Activated CD4-positive, alpha-beta T cell treated with anti-CD3 and anti-CD28 coated beads, Interleukin-2, amount 50 U/mL, for 1 hour (primary cell): ENCODE measurements at places on chromosomes 6 and 20.

- DNase-seq: no peak
Measured at GRCh38 chr6:152229330-152229729, 407.8 kb downstream of the SYNE1 start.

GRCh38 chr20:61989741-61990140, 75.9 kb downstream of the TAF4 start:
- no peak for DNase-seq

GRCh38 chr6:90753820-90754643, 167.2 kb upstream of the MAP3K7 start:
- DNase-seq: no peak

- DNase-seq: peak; percentile 23
Measured at GRCh38 chr20:35768731-35769664, 2.8 kb upstream of the PHF20 start.

DNA sequence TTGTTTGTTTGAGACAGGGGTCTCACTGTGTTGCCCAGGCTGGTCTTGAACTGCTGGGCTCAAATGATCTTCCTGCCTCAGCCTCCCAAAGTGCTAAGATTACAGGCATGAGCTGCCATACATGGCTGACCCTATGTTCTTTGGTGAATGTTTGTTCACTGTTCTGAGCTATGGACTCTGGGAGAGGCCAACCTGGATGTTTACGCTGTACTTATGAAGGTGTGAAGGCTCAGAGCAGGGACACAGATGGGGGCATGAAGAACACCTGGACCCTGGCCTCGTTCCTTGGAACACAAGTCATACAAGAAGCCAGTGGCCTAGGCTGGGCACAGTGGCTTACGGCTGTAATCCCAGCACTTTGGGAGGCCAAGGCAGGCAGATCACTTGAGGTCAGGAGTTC, 21.1 kb upstream of the CD24 start:
- no peak for DNase-seq

DNA sequence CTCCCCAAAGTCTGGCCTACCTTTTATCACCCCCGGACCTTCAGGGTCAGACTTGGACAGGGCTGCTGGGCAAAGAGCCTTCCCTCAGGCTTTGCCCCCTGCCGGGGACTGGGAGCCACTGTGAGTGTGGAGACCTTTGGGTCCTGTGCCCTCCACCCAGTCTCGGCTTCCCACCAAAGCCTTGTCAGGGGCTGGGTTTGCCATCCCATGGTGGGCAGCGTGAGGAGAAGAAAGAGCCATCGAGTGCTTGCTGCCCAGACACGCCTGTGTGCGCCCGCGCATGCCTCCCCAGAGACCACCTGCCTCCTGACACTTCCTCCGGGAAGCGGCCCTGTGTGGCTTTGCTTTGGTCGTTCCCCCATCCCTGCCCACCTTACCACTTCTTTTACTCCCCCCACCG, 10.3 kb downstream of the VEGFA start:
- no peak for DNase-seq

GRCh38 chr6:159101656-159102055, 56.9 kb upstream of the TAGAP start:
- DNase-seq: no peak

DNA sequence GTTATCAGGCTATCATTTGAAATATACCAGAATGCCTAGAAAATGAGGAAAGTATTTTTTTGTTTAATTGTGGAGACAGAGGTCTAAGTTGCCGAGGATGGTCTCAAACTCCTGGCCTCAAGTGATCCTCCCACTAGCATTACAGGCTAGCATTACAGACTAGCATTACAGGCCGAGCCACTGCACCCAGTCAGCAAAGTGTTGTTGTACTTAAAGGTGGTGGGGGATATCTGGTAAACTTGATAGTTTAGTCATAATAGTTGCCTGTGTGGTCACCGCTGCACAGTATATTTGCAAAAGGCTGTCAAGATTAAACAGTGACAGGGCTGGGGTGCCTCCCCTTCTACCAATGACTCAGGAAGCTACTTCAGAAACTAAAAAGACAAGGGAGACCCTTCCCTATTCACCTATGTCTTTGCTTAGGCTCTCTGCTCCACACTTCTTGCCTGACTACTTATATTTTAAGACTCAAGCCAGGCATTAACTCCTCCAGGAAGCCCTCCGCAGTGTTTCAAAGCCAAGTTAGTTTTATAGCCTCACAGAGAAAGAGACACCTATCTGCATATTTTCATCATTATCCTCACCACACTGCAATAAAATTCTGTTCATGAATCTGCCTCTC, 3.1 kb upstream of the AKIRIN2 start:
- DNase-seq: no peak

DNA sequence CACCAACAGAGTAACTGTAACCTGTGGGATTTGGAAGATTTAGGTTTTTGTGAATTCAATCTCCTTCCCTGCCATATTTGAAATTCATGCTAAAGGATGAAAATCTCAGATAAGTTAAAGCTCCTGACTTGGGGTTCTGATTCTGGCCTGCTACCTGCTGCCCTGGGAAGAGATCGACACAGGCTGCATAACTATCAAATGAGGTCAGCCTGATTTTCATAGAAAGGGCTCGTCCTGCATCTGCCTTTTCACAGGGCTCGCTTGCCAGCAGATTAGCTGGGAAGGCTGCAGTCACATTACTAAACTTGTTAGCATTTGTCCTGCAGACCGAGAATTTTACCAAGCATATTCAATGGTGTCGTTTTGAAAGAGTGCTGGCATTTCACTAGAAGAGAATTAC, 14.6 kb downstream of the GCLC start:
- DNase-seq: no peak

DNA sequence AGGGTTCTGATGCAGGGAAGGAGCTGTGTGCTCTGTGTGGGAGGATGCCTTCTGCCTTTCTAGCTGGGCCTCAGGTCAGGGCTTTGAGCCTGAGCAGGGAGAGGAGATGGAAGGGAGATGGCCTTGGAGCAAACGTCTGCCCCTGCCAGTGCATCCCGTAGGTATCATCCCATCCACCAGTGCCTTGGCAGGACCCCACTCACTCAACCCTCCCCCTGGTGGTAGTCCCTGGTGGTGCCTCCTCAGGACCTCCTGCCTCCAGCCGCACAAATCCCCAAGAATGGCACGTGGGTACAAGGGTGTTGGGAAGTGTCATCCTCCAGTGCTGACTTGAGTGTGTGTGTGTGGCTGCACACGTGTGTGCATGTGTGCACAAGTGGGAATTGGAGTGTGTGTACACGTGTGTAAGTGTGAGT, 23.1 kb upstream of the MICB start:
- no peak for DNase-seq

- DNase-seq: no peak
Measured at GRCh38 chr20:40896814-40897700, 131.6 kb upstream of the TOP1 start.

GRCh38 chr6:88972504-88973423, 9.3 kb upstream of the RNGTT start:
- no peak for DNase-seq

GRCh38 chr6:122770835-122771601, 8.5 kb upstream of the FABP7 start:
- no peak for DNase-seq

- no peak for DNase-seq
Measured at GRCh38 chr6:148768646-148769270, 21.9 kb downstream of the UST start.

GRCh38 chr20:12695937-12696336, 312.8 kb upstream of the SPTLC3 start:
- DNase-seq: no peak

- no peak for DNase-seq
Measured at GRCh38 chr6:110105296-110105695, 74.2 kb downstream of the WASF1 start.
